ENCODE measurements at places on chromosomes 6 and 20. TPM values are rescaled to one million over a fixed set of nuclear protein-coding genes. Genes with fewer than 3 reads are reported as not detected.

DNA sequence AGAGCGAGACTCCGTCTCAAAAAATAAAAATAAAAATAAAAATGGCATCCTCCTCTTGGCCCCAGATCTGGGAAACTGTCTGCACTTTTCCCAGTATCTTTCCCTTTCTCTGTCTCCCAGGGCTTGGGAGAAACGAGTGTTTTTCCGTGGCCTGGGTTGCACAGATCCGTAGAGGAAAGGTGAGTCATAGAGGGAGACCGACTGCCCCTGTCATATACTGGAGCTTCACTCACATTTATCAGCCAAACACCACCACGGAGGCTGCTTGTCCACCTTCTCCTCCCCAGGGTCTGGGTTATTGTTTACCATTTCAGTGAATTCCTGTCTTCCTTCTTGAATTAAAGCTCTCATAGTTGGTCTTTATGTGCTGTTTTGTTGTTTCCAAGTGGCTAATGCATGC, 31.9 kb upstream of the EIF2S2 start:
- DNase-seq = no peak
- no peaks in the 10 kb centered on the region for H3K36me3 ChIP-seq
- H3K27me3 ChIP-seq = no peaks in the 10 kb centered on the region
- no peaks in the 10 kb centered on the region for H3K4me1 ChIP-seq
- no peak overlapping the region for H3K27ac ChIP-seq
- no peak overlapping the region for H3K4me3 ChIP-seq

DNA sequence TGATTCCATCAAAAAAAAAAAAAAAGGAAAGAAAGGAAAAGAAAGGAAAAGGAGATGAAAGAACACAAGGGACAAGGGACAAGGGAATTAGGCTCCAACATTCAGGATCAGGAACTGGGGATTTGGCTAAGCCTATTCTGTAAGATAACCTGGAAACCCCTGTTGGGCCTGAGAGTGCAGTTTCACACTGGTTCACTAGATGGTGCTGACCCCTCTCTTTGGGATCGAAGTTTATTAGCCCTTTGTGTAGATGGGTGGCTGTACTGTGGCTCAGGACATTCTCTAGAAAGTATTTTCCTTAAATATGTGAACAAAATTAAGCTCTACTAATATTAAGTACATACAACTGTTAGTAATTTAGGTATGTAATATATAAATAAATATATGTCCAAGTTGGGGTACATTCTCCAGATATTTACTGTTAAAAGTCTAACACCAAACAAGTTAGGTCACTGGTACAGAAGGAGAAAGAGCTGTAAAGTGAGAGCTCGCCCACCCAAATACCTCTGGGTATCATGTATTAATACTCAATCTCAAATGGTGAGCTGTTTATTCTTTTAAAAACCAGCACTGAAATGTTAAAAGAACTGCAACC, 6.3 kb downstream of the OR2A4 start:
- H3K27ac ChIP-seq = no peak overlapping the region
- no peak overlapping the region for H3K4me3 ChIP-seq
- no peaks in the 10 kb centered on the region for H3K4me1 ChIP-seq
- peak; percentile 69 for DNase-seq

- H3K4me3 ChIP-seq = no peak overlapping the region
- DNase-seq = no peak
- no peak overlapping the region for H3K27ac ChIP-seq
- no peaks in the 10 kb centered on the region for H3K36me3 ChIP-seq
Observed at GRCh38 chr6:163813979-163814493, 399.5 kb downstream of the QKI start.

The HEY2 gene
- total RNA-seq = 3.3 TPM

DNA sequence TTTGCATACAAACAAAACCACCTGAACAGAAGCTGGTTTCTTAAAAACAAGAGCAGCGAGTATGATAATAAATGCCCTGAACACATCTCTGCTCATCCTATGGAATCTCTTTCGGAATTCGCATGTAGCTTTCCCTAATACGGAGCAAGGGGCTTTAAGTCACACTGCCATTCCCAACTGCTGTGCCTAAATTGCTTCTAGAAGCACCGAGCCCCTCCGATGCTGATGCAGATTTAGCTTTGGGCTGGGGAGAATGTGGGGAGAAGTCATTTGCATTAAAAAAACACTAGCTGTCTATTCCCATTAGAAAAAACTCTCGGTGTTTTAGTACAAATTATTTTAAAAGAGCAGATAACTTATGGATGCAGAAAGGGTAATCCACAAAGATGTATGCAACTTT, 76.9 kb downstream of the CD83 start:
- no peak overlapping the region for H3K27ac ChIP-seq
- no peak overlapping the region for H3K4me3 ChIP-seq
- no peaks in the 10 kb centered on the region for H3K4me1 ChIP-seq
- H3K36me3 ChIP-seq = no peaks in the 10 kb centered on the region

The RGS17 gene
- total RNA-seq = not detected

The PPP1R16B gene
- 4.8 TPM for total RNA-seq

DNA sequence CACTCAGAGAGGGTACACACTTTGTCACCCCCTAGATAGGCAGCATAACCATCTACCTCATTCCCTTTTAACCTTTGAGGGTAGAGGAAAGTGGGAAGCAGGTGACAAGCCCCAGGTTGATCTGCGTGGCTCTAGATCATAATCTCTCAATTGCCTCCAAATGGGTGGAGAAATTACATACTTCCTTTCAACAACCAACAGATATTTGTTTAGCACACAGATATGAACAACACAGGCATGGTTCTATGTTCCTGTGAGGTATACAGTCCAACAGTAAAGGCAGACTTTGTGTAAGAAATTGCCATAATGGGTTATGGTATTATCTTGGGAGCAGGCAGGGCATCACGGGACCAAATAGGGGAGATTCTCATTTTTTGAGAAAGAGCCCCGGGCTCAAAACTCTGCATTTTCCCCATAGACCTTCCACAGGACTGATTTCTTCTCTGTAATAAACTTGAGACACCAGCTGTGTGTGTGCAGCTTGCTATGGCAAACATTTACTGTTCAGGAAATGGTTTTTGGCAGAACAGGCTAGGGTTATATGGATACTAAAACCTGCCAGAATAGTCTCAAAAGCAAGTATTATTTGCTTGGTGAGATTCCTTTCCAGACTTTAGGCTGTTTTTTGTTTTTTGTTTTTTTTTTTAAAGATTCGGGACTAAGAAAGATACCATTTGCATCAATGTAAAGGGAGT, 126.2 kb downstream of the CD164 start:
- no peak for DNase-seq
- H3K4me3 ChIP-seq = no peak overlapping the region
- H3K27me3 ChIP-seq = no peaks in the 10 kb centered on the region
- peaks cover 20% of the 10 kb centered on the region for H3K4me1 ChIP-seq
- no peaks in the 10 kb centered on the region for H3K36me3 ChIP-seq
